ENCODE measurements at places on chromosomes 6 and 20. TPM values are rescaled to one million over a fixed set of nuclear protein-coding genes. Genes with fewer than 3 reads are reported as not detected.

NKX2-2 gene
- total RNA-seq, result not detected

DNA sequence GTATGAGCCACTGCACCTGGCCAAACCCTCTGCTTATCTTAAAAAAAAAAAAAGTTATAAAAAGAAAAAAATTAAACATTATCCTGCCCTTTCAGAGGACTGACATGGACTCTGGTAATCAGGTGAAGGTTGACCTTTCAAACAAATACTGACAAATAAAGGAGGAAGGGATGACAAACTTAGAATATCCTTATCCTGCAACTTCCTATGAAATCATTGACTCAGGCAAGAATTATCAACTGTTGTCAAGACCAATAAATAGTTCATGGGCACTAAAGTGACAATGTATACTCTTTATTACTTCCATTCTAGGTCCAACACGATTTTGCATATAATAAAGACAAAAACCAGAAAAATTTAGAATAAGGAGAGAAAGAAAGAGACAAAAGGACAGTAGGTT is 117.9 kb downstream of the KIF16B start:
- H3K36me3 ChIP-seq, result no peaks in the 10 kb centered on the region
- no peak overlapping the region for H3K27ac ChIP-seq
- DNase-seq, result no peak

DNA sequence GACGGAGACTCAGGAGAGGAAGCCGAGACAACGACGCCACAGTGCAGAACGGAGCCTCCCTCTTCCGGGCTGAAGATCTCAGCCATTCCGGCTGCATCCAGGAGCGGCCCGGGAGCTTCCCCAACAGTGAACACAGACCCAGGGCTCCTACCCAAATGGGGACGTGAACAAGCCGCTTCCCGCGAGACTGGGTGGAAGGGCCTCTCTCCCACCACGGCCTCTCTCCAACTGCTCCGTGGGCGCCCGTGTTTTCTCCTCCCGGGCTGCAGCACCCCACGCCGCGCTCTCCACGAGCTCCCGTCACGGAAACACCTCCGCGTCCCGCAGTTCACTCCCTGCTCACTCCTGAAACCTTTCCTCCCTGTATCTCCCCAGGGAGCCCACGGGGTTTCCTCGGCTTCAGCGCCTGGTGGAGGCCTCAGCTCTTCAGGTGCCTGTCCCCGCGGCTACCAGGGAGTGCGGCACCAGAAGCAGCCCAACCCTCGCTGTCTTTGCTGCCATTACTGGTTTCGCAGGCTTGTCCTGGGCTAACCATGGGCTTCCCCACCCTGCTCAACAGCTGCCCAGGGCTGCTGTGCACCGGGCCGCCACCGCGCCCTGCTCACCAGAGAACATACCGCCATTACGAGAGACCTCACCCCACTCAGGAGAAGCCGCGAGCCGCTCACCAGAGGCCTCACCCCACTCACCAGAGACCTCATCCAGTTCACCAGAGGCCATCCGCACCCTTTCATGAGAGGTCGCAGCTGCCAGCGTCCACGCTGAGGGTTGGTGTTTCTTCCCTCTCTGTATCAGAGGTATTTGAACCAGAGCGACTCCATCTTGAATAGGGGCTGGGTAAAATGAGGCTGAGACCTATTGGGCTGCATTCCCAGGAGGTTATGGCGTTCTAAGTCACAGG is 922.8 kb downstream of the QKI start:
- no peak overlapping the region for H3K27ac ChIP-seq
- DNase-seq, result no peak
- H3K36me3 ChIP-seq, result no peaks in the 10 kb centered on the region
- no peaks in the 10 kb centered on the region for H3K27me3 ChIP-seq
- no peak overlapping the region for H3K4me3 ChIP-seq

GRCh38 chr6:75281653-75282052 is 2.9 kb downstream of the TMEM30A start:
- peaks cover 21% of the 10 kb centered on the region for H3K4me1 ChIP-seq
- H3K36me3 ChIP-seq, result no peaks in the 10 kb centered on the region
- H3K27me3 ChIP-seq, result no peaks in the 10 kb centered on the region
- no peak overlapping the region for H3K4me3 ChIP-seq
- DNase-seq, result no peak

DNA sequence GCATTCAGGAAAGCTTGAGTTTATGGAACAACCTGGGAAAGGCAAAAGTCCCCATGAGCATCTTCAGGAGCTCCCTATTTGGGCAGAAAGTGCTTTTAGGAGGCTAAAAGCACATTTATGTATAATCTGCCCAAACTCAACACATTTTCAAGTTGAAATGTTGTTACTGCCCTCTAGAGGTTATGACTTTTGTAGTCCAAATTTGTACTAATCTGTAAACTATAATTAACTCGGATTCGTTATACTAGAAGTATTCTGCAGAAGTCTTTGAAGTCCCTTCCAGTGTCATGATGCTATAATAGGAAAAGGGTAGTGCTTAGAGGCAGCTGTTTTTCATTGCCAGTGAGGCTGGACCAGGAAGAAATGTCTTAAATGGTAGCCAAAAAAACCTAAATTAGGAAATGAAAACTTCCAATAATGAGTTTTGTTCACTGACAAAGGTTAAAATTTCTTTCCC is 44.8 kb upstream of the EMILIN3 start:
- no peaks in the 10 kb centered on the region for H3K27me3 ChIP-seq
- DNase-seq, result no peak
- H3K4me1 ChIP-seq, result peaks cover 15% of the 10 kb centered on the region
